ENCODE measurements at places on chromosomes 1 and 21.

- no peaks in the 10 kb centered on the region for H3K27me3 ChIP-seq
- DNase-seq: no peak
- H3K4me3 ChIP-seq: no peak overlapping the region
- H3K27ac ChIP-seq: peak overlapping the region; percentile 53
- H3K36me3 ChIP-seq: peaks cover 5% of the 10 kb centered on the region
These were observed 28.2 kb downstream of the BATF3 start for GRCh38 chr1:212671342-212672031.

DNA sequence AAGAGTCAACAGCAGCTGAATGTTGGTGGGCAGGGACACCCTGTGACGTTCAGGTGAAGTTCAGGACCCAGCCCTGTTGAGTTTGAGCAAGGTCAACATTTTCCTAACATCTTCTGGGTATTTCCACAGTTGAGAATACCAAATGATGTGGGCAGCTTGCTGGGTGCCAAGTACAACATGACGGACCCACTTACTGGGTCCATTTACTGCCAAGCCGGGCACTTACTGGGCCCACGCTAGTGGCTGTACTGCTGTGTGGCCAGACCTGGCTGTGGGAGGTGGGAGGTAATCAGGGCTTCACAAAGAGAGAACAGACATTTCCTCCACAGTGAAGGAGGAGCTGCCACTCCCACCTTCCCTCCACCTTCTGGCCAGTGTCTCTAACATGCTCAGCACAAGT, 99.2 kb downstream of the PSMG1 start:
- H3K36me3 ChIP-seq: peaks cover 6% of the 10 kb centered on the region
- peaks cover 11% of the 10 kb centered on the region for H3K27me3 ChIP-seq
- H3K4me3 ChIP-seq: no peak overlapping the region
- DNase-seq: no peak

- H3K4me3 ChIP-seq: no peak overlapping the region
- no peak for DNase-seq
- H3K36me3 ChIP-seq: no peaks in the 10 kb centered on the region
- peaks cover 6% of the 10 kb centered on the region for H3K27me3 ChIP-seq
These were observed 22.9 kb upstream of the ZNF678 start for GRCh38 chr1:227540170-227541098.

DNA sequence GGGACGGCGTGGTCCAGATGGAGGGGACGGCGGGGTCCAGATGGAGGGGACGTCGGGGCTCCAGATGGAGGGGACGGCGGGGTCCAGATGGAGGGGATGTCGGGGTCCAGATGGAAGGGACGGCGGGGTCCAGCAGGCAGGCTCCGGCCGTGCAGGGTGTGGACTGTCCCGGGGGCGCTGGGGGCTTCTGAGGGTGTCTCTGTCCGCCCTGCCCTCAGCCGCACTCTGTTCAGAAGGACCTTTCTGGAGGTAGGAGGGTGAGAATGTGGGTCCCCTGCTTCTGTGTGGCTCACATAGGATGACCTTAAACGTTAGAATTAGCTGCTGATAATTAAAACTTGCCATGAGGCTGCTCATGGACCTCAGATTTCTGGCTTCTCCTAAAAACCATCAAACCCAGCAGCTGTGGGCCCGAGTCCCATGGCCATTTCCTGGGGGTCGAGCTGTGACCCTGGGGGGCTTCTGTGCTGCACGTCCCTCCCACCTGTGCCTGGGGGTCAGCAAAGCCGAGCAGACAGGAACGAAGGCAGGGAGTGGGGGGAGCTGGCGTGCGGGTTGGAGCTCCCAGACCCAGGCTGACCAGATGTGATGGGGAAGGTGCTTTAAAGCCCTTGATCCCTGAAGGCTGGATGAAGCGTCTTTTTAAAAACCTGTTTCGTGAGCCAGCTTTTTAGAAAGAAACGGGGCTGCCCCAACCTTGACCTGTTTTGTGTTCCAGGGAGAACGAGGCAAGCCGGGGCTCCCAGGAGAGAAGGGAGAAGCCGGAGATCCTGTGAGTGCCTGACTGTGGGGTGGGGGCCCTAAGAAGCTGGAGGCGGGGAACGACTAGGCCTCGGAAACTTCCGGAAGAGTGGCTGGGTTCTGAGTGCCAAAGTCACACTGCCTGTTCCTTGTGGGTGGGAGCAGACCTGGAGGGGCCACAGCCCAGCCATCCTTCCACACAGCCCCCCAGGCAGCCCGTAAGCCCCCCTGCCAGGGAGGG, 7.1 kb downstream of the COL6A1 start:
- H3K27ac ChIP-seq: no peak overlapping the region
- no peak overlapping the region for H3K4me3 ChIP-seq
- peaks cover 12% of the 10 kb centered on the region for H3K36me3 ChIP-seq
- peaks cover 11% of the 10 kb centered on the region for H3K27me3 ChIP-seq

DNA sequence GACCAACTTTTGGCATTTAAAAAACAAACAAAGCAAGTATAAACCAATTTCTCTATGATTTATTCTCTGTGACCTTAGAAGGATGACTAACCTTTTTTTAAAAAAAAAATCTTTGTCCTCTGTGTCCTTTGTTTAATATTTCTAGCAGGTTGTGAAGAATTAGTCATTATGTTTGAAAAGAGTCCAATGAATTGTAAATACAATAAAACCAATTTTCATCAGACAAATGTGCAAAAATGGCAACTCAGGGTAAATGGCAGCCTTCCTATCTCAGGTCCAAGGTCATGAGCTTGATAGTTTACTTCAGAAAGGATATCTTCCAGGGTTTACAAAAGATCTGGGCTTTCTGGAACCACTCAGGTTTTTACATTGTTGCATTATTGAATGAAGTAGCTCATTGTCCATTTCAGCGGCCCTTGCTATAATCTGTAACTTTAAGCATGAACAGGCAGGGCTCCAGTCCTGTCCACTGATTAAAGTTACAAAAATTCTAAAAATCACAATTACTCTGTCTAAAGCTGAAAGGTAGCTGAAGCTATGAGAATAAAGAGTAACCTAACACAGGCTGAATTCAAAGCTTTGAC, 11.7 kb upstream of the MAP3K21 start:
- no peak for DNase-seq
- H3K36me3 ChIP-seq: no peaks in the 10 kb centered on the region
- no peak overlapping the region for H3K4me3 ChIP-seq
- no peaks in the 10 kb centered on the region for H3K4me1 ChIP-seq

Measured in glutamatergic neuron (in vitro differentiated cells).